ENCODE measurements at places on chromosomes 6 and 20. TPM values are rescaled to one million over a fixed set of nuclear protein-coding genes. Genes with fewer than 3 reads are reported as not detected.
A peak's percentile ranks its signal among the peaks of the same experiment; 100 is the strongest.

PNLDC1 gene
- total RNA-seq = 0.17 TPM

ATP6V1G2 gene
- total RNA-seq = 2.1 TPM

RIPOR3 gene
- 8.0 TPM for total RNA-seq

MUCL3 gene
- total RNA-seq = not detected

SLC17A3 gene
- total RNA-seq = not detected

C6orf163 gene
- total RNA-seq = 1.7 TPM

HTR1E gene
- not detected for total RNA-seq

NKX2-2 gene
- total RNA-seq = not detected

PPIL6 gene
- 2.5 TPM for total RNA-seq

GRCh38 chr20:50296450-50297375 lies 106.1 kb downstream of the CEBPB start:
- DNase-seq = peak; percentile 68

DNA sequence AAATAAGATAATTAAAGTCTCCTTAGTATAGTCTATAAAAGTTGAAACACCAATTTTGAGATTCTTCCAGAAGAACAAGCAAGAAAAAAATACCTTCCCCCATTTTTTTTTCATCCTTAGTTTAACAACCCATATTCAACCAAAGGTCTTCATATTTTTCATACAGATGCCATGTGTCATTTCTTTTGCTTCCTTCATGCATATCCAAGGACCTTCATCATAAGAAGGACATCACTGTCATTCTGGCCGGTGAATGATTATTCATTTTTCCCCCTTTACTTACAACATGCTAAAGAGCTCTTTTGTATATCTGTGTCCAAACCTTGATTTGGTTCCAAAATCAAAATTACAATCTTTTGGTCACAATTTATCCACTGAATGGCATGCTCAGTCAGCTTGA lies 21.3 kb upstream of the CLIC5 start:
- no peak for DNase-seq

DNA sequence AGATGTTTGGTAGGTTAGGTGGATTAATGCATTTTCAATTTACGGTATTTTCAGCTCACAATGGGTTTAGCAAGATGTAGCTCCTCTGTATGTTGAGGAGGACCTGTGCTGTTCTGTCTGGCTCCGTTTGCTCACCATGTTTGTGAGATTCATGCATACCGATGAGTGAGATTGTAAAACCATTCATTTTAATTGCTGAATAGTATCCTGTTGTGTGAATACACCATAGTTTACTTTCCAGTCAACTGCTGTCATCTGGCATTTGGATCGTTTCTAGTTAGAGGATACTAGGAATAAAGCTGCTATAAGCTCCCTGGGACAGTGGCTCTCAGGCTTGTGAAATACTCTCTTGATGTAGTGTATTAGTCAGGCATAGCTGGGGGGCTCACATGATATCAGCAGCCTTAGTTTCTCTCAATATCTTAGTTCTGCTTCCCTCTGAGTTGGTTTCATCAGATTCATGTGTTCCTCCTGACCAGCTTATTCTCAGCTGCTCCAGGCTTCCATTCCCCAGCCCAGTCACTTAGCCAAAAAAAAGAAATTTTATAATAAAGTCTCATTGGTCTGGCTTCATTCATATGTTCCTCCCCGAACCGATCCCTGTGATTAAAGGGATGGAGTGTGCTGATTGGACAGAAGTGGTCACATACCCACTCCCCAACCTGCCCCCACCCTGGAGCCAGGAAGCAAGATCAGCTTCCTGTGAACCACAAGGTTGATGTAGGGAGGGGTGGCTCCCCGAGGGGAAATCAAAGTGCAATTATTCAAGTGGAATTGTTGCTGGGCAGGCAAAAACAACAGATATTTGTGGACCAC lies 10.9 kb upstream of the B4GALT5 start:
- DNase-seq = peak; percentile 41

DNA sequence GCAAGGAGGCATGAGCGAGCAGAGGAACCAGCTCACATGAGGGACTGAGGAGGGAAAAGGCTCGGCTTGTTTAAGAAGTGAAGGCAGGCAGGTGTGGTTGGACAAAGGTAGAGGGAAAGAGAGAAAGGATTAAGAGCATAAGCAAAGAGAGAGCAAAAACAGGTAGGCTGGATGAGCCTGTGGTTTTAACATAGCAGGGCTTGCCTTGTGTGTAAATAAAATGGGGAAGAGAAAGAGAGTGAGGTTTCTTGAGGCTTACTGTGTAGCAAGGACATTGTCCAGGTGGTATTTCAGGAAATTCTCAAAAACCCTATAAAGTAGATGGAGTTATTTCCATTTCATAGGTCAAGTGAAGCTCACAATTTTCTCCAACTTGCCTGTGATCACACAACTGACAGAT lies 93.9 kb upstream of the HDAC2 start:
- no peak for DNase-seq

GRCh38 chr6:148866657-148867268 lies 119.9 kb downstream of the UST start:
- DNase-seq = no peak

GRCh38 chr20:2932498-2932897 lies 59.2 kb downstream of the PTPRA start:
- no peak for DNase-seq

- no peak for DNase-seq
Observed at GRCh38 chr6:69704916-69705315, 91.9 kb downstream of the LMBRD1 start.

- DNase-seq = no peak
Observed at GRCh38 chr6:80156221-80156620, 49.8 kb downstream of the BCKDHB start.

DNA sequence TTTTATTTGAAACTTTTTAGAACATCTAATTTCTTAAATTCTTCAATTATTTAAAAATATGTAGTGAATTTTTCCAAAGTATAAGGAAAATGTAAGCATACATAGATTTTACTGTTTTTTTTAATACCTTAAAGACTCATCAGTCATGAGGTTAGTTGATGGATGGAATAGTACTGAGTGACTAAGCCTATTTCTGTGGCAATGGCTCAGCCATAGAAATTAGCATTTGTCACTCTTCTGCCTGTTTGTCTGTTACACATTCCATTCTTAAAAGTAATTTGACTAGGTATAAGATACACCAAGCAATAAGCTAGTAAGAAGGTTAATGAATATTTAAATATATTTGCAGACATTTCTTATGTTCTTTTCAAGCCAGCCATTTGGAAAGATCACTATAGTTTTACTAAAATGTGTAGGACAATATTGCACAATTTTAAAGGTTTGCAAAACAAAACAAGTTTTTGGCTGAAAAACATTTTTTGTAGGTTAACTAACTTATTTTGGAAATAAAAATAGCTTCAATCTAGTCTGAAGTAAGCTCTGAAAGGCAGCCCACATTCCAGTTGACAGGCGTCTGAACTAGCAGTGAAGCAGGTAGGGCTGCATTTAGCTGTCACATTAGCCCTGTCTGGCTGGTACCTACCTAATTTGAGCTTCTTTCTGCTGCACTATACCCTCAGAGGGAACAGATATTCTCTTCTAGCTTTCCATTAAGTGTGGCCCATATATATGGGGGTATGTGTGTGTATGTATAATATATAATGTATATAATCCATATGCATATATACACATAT lies 385.7 kb downstream of the GRIK2 start:
- DNase-seq = no peak

- DNase-seq = peak; percentile 87
Observed at GRCh38 chr20:41524980-41525613, 93.1 kb downstream of the CHD6 start.

- DNase-seq = no peak
Observed at GRCh38 chr6:75480425-75480824, 13.2 kb downstream of the FILIP1 start.

DNA sequence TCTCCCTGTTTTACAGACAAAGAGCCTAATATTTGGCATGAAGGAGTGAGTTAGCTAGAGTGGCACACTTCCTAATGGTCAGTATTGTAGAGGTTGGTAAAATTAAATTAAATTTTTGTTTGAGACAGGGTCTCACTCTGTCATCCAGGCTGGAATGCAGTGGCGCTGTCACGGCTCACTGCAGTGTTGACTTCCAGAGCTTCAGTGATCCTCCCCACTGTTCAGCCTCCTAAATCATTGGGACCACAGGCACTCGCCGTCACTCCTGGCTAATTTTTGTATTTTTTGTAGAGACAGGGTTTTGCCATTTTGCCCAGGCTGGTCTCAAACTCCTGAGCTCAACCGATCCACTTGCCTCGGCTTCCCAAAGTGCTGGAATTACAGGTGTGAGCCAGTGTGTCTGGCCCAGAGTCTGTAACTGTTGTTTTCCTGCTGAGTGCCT lies 70.9 kb downstream of the SCAND1 start:
- no peak for DNase-seq

DNA sequence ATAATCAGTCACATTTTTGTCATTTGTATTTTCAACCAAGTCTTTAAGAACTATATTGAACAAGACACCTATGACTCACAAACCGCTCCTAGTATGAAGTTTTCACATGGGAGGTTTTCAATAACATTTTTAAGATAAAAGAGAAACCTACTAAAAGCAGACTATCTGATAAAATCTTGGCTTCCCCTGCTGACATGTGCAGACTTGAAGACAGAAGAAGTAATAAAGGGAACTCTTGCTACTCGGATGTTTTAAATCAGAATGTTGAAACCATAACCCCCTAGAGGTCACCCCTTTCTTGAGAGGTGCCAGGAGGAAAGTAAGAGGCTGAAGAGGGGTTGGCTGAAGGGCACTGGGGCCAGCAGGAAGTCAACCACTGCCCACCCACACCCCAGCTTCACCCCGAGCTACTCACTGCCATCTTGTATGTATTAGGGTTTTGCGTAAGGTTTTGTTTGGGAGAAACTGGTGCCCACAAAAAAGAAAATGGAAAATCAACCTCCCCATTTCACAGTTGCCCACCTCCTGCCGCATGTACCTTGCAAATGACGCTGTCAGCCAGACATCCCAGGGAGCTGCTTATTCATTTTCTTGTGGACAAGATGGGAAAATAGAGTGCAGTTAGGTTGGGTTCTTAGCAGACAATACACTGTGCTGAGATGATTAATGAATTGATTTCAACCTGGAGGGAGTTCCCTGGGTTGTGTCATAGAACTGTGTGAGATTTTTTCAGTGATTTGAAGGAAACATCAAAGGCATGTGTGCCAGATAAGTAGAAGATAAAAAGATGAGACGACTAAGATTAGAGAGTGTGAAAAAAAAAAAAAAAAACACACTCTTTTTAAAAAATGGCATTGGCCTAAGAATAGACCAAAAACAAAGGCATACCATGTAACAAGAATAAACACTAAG lies 83.2 kb upstream of the TAB2 start:
- no peak for DNase-seq

GRCh38 chr6:54621285-54621684 lies 225.3 kb upstream of the FAM83B start:
- no peak for DNase-seq

DNA sequence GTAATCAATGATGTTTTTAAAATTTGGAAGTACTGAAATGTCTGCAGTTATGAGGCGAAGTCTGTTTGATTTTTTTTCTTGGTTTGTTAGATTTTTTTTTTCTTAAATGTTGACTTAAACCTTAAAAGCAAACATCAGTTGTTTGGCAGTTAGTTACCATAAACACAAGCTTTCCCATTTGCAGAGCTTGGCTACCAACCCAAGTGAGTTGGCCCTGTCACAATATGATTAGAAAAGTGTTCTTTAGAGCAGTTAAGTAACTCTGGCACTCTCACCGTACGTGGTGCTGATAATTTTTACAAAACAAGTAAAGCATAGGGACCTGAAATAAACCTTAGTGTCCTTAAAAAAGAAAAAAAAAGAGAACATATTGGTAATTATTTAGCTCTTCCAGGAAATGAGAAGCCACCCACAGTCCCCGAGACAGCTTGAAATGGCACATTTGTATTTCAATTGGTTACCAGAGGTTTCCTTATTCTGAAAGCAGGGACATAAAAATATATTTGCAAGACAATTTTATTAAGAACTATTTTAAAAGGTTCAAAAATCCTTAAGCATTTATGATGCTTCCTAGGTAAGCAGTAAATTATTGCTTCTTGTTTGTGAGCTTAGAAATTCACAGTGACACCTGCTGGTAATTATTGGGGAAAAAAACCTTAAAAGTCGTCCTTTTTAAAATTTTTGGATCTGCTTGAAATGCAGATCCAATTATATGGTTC lies 3.9 kb downstream of the HEY2 start:
- DNase-seq = no peak

DNA sequence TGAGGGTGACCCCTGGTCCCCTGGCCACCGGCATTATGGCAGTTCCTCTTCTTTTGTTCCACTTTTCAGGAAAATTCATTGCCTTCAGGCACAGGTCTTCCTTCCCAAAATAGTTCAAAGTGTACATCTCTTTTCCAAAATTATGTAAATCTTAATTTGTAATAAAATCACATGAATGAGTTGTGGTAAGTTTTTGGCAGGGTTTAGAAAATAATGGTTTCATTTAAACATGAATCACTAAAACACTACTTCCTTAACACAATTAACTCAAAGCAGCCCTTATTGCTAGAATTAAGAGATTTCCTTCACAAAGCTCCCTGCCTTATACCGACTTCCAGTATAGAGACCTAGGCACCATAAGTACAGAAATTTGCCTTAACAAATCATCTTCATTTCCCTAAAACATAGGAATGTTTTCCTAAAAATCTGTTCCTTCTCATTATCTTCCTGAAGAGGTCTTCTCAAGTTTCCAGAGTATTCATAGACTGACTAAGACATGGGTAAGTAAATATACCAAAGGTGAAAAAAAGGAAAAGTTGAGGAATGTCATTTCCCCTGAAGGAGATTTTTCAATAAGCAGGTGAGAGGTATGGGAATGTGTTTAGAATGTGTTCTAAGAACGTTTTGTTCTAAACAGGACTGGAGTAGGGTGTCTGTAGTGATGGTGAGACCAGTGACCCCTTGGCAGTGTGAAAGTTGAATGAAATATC lies 148.2 kb upstream of the CITED2 start:
- no peak for DNase-seq

- DNase-seq = no peak
Observed at GRCh38 chr20:8860011-8860495, 208.8 kb upstream of the PLCB4 start.

GRCh38 chr6:27303613-27304272 lies 8.3 kb downstream of the POM121L2 start:
- no peak for DNase-seq

DNA sequence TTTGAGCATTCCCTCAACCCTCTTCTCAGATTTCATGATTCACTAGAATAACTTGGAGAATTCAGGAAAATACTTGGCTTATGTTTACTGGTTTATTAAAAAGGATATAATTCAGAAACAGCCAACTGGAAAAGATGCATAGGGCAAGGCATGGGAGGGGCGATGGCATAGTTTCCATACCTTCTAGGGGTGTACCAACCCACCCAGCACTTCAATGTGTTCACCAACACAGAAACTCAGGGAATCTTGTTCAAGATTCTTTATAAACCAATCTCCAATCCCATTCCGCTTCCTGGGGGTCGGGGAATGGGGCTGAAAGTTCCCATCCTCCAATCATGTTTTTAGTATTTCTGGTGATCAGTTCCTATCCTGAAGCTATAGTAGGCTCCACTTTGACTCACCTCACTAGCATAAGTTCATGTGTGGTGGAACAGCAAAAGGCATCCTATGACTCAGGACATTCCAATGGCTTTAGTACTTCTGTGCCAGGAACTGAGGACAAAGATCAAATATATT lies 164.4 kb downstream of the SIM1 start:
- no peak for DNase-seq

Data from left ventricle myocardium superior (tissue), 1 donor.